ENCODE measurements at places on chromosomes 11 and 22.

DNA sequence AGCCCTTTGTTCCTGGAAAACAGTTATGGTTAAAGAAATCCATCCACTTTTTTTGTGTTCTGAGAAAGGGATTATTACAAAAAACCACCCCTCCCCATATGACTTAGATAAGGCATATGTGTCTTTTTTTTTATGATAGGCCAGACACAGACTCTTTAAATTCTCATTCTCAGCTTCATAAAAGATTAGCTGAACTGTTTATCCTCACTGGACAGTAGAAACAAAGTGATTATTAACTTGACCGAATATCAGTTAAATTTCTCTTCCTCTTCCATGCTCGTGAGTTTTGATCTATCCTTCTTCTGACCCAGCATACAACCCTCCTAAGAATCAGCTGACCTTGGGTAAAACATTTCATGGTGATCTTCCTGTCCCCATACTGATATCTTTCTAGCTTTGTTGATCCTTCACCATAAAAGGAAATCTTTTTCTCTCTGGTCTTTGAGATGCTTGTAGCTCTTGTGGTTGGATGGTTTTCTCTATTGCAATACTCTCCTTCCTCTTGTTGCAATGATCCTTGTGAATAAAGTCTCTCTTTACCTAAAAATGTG lies 26.2 kb downstream of the OR2AG2 start:
- DNase-seq: no peak

DNA sequence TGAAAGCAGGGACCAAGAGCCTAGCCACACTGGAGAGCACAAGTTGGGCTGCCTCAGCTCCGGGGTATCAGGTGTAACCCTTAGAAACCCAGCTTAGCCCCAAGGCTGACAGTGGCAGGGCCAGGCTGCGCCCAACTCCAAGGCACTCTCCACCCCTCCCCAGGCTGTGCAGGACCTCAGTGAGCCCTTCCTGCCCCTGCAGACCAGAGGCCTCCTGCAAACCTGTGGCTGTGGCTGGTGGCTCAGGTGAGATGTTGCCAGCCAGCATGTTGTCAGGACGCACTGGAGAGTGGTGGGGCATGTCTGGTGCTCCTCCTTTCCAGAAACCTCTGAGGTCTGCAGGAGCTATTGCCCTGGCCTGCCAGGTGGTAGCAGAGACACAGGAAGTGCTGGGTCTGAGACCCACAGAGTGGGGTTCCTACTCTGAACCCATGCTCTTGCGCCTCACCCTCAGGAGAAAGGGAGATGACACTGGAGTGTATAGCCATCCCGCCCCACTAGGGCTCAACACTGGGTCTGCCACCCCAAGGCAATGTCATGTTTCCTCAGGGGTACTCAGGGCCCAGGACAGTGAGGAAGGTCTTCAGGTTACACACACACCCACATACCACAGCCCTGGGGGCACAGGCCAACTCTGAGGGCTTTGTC lies 2.4 kb upstream of the SCARF2 start:
- peak; percentile 77 for DNase-seq

DNA sequence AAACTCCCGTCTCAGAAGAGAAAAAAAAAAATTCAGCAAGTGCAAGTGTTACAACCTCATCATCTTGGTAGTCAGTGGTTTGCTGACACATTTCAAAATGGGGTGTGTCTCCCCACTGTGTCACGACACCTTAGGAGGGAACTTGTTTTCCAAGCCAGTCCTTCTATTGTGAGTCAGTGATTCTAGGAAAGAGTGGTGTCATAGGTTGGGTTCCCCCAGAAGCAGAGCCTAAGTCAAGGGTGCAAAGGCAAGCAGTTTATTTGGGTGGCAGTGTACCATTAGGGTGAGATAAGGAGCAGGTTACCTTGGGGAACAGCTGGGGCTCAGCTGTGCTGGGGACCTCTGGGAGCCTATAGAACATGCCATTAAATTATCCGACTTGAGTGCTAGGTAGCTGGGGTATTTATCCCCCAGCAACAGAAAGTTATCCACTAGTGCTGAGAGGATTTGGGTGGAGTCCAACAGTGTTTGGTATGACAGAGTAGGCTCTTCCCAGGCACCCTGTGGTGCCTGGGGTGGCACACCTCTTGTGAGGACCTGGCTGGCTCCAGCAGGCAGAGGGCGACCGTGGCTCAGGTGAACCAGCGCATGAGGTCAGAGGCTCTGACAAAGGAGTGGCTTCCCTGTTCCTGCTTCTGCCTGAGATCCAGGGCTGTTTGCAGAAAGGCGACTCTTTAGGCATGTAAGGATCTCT lies 41.7 kb downstream of the KIAA1671 start:
- DNase-seq: no peak

GRCh38 chr11:104522123-104522522 lies 358.2 kb upstream of the PDGFD start:
- no peak for DNase-seq

DNA sequence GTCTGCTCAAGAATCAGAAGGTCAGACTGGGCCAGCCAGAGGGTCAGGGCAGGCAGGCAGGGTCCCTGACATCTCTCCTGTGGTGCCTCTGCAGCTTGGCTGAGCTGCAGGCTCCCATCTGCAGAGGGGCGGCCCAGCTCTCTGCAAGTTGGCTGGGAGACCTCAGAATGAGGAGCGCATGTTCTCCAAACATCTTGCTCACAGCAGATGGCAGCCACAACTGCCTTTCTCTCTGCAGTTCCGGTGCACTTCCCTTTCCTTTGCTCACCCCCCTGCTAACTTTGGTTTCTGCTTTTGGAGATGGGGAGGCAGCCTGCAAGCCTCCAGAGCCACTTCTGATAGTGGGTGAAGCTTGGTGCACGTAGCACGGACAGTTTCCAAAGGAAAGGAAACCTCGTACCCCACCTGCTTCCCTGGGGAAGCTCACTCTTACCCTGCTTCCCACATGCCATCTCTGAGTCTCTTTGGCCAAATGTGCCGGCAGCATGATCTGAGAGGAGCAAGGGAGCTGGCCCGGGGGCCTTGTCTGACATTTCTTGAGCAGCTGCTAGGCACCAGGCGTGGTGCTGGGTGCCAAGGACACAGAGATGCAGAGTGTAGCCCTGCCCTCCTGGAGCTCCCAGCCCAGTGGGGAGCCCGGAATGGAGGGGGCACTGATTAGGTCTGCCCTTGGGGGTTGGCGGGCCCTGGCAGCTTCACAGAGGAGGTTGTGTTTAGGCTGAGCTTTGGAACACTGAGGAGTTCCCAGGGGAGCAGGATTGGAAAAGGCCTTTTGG lies 18.2 kb downstream of the DAGLA start:
- DNase-seq: no peak

- DNase-seq: no peak
Measured at GRCh38 chr11:8907116-8907515, 3.9 kb upstream of the AKIP1 start.

- DNase-seq: peak; percentile 17
Measured at GRCh38 chr11:65243797-65244196, 18.0 kb upstream of the POLA2 start.

DNA sequence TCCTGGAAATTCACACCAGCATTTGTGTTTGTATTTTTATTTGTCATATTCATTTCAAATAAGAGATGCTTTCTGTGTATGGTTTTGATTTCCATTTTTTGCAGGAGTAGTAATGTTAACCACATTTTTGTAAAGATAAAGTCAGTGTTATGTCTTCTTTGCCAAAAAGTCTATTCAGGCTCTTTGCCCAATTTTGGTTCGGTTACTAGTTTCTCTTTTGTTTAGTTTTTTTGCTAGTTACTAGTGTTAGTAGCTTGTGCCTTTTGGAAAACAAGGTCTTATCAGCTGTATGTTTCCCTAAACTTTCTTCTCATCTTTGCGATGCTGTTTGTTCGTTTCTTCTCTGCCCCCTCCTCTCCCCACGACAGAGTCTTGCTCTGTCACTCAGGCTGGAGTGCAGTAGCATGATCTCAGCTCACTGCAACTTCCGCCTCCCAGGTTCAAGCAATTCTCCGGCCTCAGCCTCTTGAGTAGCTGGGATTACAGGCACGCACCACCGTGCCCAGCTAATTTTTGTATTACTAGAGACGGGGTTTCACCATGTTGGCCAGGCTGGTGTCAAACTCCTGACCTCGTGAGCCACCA lies 112.3 kb upstream of the GRK3 start:
- no peak for DNase-seq

DNA sequence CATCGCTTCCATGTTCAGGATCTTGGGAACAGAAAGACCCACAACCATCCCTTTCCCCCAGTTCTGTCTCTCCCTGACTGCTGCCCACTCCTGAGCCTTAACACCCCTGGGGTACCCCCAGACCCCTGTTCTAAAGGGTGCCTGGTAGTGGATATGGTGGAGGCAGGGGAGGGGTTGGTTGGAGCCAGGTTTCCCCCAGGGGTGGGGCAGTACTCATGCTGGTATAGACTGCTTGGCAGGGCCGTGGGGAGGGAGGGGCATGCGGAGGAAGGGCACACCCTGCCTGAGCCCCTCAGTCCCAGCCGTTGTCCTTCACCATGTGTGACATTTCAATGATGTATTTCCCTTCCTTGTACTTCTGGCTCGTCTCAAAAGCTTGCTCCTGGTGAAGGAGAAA lies 4.0 kb downstream of the YPEL4 start:
- no peak for DNase-seq

GRCh38 chr11:26743622-26744021 lies 21.8 kb upstream of the SLC5A12 start:
- DNase-seq: no peak

DNA sequence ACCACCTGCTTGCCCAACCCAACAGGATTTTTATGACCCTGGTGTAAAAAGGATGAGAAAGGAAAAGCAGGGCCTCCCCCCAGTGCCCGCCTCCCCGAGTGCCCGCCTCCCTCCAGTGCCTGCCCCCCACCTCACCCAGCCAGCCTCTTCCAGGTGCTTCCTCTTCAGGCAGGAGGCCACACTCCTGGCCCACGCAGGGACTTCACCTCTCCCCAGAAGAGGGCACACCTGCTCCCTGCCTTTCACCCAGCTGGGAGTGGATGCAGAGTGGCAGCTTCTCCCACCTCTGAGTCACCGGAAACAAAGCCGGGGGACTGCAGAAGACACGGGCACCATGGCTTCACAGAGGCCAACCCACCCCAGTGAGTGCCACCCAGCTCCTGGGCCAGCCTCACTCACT lies 16.1 kb downstream of the CPT1A start:
- DNase-seq: no peak

- DNase-seq: no peak
Measured at GRCh38 chr22:36566720-36567119, 37.8 kb upstream of the EIF3D start.

DNA sequence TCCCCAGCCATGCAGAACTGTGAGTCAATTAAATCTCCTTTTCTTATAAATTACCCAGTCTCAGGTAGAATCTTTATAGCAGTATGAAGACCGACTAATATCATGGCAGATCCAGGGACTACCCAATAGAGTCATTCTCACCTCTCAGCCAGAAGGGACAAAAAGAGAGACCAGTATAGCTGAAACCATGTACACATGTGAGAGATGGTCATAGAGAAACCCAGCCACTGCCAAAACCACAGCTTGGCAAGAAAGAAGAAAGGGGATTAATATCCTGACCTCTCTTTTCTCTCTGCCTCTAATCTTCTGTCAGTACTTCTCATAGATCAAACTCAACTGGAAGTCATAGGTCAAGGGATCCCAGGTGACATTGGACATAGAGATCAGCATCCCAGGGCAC lies 109.8 kb downstream of the CCDC34 start:
- DNase-seq: no peak

All from chondrocyte (in vitro differentiated cells).